ENCODE measurements at places on chromosomes 7 and 10. TPM values are rescaled to one million over a fixed set of nuclear protein-coding genes. Genes with fewer than 3 reads are reported as not detected.

The C10orf143 gene
- 22.1 TPM for total RNA-seq

The HPSE2 gene
- total RNA-seq = not detected

The TFPI2 gene
- total RNA-seq = 10.5 TPM

The MYL7 gene
- not detected for total RNA-seq

The EBF3 gene
- 9.9 TPM for total RNA-seq

DNA sequence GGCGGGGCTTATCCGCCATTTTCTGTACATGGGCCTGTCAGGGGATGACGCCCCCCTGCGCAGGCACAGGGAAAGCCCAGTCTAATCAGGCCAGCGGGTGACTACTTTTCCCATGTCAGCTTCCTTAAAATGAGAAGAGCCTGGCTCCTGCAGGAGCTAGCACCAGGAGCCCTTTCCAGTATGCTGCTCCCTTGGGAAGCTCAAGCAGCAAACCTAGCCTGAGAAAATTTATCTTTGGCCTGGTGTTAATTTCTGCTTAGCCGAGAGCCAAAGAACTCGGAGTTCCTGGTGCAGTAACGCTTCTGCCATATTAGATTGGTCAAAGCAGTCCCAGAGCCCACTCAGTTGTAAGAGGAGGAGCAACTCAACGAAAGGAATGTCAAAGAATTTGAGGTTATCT is 239.0 kb upstream of the PHYHIPL start:
- no peaks in the 10 kb centered on the region for H3K27me3 ChIP-seq
- no peak for DNase-seq
- no peaks in the 10 kb centered on the region for H3K4me1 ChIP-seq
- no peak overlapping the region for H3K4me3 ChIP-seq
- no peaks in the 10 kb centered on the region for H3K36me3 ChIP-seq
- H3K27ac ChIP-seq = no peak overlapping the region

GRCh38 chr10:133088956-133089800 is 1.5 kb downstream of the ADGRA1 start:
- no peak overlapping the region for H3K4me3 ChIP-seq
- H3K36me3 ChIP-seq = no peaks in the 10 kb centered on the region
- H3K4me1 ChIP-seq = no peaks in the 10 kb centered on the region
- DNase-seq = no peak
- H3K27me3 ChIP-seq = no peaks in the 10 kb centered on the region

Measured in uterus (tissue), 4 donors.